ENCODE measurements at places on chromosomes 3 and 15.
A peak's percentile ranks its signal among the peaks of the same experiment; 100 is the strongest.

DNA sequence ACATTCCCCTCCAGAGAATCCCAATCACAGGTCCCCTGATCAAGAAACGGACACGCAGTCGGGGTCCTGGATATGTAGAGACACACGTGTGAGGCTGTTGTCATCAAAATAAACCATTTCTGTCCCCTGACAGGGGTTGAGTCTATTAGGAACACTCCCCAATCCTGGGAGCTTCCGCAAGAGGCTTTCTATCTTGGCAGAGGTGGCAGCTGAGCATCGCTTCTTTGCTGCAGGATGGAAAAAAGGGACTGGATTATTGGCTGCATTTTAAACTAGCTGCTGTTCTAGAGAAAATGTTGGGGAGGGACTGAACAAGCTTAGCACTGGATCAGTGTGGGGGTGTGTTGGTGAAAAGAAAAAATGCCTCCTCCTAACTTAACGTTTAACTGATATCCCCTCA is 2.5 kb upstream of the CNTN4 start:
- no peak for DNase-seq

DNA sequence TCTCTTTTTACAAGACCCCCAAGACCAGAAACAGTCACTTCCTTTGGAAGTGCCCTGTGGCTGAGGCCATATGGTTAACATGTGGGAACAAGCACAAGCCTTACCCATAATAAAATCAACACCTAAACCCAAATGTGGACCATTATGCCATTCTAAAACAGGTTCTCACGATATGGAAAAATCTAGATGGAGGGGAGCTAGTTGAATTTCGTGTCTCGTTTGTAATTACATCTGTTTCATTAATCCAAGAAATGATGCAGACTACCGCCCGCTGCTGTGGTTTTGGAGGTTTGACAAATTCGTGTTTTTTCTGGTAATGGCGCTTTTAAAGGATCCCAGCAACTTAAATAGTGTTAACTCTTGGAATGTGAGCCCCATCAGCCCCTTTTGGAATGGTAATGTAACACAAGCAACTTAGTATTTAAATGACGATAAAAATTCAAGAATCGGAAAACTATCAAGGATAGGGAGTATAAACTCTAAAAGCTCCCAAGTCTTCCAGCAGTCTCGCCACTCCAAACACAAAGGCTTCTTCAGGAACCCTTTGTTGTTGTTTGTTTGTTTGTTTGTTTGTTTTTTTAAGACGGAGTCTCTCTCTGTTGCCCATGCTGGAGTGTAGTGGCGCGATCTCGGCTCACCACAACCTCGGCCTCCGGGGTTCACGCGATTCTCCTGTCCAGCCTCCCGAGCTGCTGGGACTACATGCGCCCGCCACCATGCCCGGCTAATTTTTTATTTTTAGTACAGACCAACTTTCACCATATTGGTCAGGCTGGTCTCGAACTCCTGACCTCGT is 1.1 kb downstream of the CNBP start:
- DNase-seq: no peak

DNA sequence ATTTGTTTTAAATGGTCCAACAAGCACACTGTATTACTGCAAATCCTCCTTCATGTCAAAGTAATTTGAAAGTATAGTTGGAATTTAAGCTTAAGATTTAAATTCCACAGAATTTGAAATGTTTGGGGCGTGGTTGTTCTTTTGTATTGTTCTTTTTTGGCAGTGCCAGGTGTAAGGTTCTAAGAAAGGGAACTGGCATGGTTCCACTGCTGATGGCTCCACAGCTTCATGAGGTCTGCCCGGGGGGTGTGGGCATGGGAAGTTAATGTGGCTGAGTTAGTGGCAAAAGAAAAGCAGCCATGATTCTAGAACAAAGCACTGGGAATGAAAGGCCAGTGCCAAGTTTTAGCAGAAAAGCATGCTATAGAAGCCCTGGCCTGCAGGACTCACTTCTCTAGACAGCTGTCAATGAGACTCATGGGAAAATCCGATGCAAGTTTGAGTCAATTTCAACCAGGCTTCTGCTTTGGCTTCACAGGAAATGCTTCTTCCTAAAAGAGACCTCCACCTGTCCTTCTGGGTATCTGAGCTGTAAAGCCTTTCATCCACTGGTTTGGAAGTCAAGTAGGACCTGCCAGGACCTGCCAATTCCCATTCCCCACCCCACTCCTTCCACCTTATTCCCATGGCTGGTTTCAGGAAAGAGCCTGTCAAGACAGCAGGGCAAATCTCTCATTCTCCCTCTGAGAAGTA is 18.9 kb downstream of the CDCP1 start:
- no peak for DNase-seq

- no peak for DNase-seq
These were observed 108.3 kb downstream of the IGF2BP2 start for GRCh38 chr3:185716436-185717108.

- DNase-seq: no peak
These were observed 101.2 kb upstream of the KLF13 start for GRCh38 chr15:31225356-31225955.

GRCh38 chr3:179076243-179077027 is 4.8 kb upstream of the ZMAT3 start:
- DNase-seq: no peak

DNA sequence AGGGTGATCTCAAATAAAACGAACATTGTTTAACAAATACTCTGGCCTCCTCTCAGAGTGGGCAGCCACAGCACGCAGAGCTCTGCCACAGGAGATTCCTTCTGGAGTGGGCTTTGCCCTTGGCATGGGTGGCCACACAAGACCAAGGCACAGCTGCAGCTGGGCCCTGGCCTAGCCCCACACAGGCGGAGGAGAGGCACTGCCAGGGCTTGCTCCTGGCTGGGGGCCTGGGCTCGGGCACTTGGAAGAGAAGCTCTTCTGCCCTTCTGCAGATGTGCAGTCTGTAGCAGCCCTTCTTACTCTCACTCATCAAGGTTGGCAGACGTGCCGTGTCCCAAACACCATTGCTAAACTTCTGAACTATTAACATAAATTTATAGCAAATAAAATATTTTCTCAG is 67.2 kb downstream of the CRTC3 start:
- DNase-seq: no peak

- DNase-seq: no peak
These were observed 112.0 kb downstream of the FAM43A start for GRCh38 chr3:194797555-194798250.

- no peak for DNase-seq
These were observed 36.6 kb downstream of the BUB1B start for GRCh38 chr15:40197434-40197833.

- DNase-seq: no peak
These were observed 142.0 kb upstream of the TOPAZ1 start for GRCh38 chr3:44099566-44100297.

DNA sequence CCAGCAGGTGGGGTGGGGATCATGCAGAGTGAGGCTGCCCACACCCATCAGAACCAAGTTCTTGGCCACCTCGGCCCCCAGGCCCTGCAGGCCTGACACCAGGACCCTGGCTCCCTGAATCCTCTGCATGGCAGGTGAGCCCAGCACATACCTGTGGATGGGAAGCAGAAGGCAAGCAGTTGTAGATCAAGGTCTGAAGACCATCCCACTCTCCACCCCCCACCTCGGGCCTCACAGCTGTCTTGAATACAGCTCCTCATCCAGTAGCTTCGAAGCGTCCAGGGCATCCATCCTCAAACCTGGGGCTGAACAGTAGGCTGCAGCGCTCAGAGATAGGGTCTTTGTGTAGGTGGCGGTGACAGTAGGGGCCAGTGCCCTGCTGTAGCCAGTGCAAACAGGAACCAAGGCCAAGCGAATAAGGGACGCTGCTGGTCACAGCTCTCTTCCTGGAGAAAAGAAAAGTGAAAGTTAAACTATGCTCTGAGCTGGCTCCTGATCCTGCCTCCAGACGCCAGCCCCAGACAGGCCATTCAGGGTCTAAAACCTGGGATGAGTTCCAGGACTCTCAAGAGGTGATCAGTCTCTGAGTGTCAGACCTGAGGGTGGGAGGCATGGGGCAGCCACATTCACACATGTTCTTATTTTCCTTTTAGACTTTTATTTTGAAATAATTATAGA is at the start of gene UBA7:
Gene UBA7, minus strand, starts transcription at position 457 of the 678 bp plus-strand sequence. Its CDS starts 166 bp downstream, at position 291.
- peak; percentile 82 for DNase-seq

- no peak for DNase-seq
These were observed 40.8 kb downstream of the GOLGA6L1 start for GRCh38 chr15:23095796-23096195.

DNA sequence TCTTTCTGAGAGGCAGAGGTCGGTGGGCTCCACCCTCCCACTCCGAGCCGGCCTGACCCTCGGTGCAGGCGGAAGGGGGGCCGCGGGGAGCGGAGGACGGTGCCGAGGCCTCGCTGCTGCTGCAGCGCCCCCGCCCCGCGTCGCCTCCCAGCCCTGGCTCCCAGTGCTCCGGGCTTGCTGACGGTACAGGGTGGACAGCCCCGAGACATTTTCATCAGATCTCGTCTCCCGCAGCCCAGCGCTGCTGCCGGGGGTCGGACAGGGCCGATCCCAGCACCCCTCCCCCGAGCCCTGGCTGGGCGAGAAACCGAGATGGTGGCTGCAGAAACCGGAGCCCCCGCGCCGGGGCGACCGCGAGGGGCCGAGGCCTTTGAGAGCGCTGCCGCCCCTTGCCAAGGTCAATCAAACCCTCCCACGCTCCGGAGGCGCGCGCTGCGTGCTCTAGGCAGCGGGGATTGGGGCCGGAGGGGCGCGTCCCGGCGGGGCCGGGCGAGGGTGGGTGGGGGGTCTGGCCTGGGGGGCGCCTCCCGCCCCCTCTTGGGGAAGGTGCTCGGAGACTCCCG is 42.5 kb downstream of the EPHB3 start:
- DNase-seq: no peak

DNA sequence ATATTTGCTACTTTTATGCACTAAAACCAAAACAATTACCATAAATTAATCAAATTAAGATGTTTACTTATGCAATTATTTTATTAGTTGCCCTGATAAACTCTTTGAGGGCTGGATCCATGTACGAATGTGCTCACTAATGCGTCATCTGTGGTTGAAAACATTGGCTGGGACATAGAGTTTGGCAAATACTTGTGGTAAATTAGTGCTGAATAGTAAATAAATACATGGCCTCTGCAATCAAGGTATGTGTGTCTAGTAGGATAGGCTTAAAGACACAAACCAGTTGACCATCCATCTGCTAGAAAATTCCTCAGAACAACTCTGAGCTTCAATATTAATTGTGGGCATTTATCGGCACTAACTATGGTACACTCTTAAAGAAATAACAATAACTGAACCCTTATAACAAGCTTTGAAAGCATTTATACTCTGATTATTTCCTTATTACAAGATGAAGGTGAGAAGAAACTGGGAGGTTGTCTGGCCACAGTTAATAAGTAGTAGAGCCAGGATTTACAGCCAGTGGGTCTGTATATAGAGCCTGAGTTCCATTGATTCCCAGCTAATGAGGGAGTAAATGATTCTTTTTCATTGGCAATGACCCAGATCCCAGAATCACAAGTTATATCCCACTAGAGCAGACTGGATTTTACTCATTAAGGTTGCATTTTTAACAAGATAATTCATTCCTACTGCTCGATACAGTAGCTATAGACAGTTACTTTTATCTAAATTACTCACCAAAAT is 169.5 kb upstream of the CNTN6 start:
- DNase-seq: no peak

DNA sequence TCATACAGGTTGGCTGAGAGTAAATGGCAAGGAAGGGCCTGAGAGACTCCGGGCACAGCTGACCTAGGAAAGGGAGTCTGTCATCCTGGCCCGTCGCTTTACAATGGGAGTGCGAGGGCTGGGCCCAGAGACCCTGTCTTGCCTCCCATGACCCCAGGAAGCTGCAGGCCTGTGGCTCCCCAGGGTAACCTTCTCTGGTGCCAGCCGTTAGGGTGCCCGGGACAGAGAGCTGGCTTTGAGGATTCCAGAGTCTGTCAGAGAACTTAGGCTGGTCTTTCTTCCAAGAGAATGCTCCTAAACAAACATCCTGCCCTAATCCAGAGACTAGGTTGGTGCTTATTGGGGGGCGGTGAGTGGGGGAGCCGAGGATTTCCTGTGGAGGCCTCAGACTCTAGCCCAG is 18.5 kb downstream of the ZNF710 start:
- DNase-seq: no peak

- no peak for DNase-seq
These were observed 45.1 kb downstream of the SEMA5B start for GRCh38 chr3:122982216-122983185.

GRCh38 chr3:116947148-116947547 is 237.6 kb downstream of the TUSC7 start:
- DNase-seq: no peak

DNA sequence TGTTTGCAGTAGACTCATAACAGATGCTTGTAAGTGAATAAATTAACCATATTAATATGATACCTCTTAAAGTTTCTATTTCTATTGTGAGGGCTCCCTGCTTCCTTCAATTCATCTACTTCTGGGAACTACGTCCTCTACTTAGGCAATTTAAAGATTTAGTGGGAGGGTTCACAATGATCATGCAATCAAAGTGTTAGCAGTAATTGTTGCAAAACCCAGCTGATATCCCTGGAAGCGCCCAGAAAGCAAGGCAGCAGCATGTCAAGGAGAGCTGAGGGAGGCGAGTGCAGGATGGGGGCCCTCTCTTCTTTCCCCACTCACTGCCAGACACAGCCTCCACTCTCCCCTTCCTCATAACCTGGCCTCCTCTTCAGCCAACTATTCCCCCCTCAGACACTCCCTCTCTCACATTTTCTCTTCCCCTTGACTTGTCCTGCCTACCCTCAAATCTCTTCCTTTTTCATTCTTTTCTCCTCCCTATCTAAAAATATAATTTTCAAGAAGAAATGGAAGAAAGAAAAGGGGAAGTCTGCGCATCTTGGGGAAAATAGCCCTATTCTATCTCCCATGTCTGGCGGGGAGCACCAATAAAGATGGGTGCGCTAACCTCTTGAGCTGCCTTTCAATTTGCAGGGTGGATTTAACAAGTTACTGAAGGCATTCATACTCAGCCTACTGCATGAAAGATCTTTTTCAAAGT is 6.6 kb downstream of the TMEM212 start:
- no peak for DNase-seq

GRCh38 chr3:48562367-48563095 is 1.1 kb downstream of the UCN2 start:
- no peak for DNase-seq

- no peak for DNase-seq
These were observed 101.0 kb downstream of the ANP32A start for GRCh38 chr15:68719672-68720071.

- DNase-seq: no peak
These were observed 114.6 kb downstream of the NFKBIZ start for GRCh38 chr3:101963902-101964362.

GRCh38 chr3:129934234-129935123 is 40.0 kb upstream of the TRH start:
- peak; percentile 24 for DNase-seq

- no peak for DNase-seq
These were observed 113.7 kb downstream of the LRIG1 start for GRCh38 chr3:66386925-66387650.

- DNase-seq: no peak
These were observed 120.0 kb downstream of the CYP19A1 start for GRCh38 chr15:51218299-51218938.

DNA sequence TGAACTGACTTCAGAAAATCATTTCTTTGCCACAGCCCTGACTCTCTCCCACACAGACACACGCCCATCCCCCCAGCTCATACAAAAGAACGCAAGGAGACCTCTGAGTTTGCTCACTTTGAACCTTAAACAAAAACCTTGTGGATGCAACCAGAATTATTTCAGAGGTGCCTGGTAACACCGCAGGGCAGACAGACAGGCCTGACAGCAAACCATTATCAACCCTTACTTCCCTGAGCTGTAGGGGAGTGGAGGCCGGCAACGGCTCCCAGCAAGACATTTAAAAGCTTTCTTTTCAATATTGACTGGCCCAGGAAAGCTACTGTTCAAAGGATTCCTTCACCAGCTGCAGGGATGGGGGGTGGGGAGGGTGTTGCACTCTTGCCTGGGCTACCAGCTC is 2.0 kb upstream of the EFCC1 start:
- no peak for DNase-seq

Data from AML-193 (cell line).